ENCODE measurements at places on chromosomes 7 and 10.

GRCh38 chr7:79770063-79770462 is 316.6 kb upstream of the MAGI2 start:
- DNase-seq = no peak

- no peak for DNase-seq
Observed at GRCh38 chr7:22632674-22633073, 94.3 kb upstream of the IL6 start.

- DNase-seq = no peak
Observed at GRCh38 chr7:114932991-114933390, 11.1 kb downstream of the MDFIC start.

GRCh38 chr7:130070861-130071622 is 708 bp downstream of the KLHDC10 start:
- no peak for DNase-seq

GRCh38 chr7:116200963-116201362 is 9.4 kb upstream of the TES start:
- no peak for DNase-seq

DNA sequence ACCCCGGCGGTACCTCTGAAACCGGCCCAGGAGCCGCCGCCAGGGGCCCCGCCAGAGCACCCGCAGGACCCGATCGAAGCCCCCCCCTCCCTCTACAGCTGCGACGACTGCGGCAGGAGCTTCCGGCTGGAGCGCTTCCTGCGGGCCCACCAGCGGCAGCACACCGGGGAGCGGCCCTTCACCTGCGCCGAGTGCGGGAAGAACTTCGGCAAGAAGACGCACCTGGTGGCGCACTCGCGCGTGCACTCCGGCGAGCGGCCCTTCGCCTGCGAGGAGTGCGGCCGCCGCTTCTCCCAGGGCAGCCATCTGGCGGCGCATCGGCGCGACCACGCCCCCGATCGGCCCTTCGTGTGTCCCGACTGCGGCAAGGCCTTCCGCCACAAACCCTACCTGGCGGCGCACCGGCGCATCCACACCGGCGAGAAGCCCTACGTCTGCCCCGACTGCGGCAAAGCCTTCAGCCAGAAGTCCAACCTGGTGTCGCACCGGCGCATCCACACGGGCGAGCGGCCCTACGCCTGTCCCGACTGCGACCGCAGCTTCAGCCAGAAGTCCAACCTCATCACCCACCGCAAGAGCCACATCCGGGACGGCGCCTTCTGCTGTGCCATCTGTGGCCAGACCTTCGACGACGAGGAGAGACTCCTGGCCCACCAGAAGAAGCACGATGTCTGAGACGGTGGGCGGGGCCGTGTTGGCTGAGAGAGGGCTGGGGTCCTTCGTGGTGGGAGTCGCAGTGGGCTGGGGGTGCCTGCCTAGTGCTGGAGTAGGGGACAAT is 3.8 kb downstream of the REPIN1 start:
- DNase-seq = no peak

DNA sequence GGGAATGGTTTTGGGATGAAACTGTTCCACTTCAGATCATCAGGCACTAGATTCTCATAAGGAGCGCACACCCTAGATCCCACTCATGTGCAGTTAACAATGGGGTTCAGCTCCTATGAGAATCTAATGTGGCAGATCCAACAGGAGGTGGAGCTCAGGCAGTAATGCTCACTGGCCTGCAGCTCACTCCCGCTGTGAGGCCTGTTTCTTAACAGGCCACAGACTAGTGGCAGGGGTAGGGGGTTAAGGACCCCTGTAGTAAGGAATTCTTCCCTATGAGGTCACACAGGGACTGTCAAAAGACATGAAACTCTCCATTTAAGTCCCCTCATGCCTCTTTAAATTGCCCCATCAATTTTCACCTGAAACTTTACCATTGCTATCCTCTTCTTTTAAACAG is 8.0 kb downstream of the HGF start:
- DNase-seq = no peak

- DNase-seq = no peak
Observed at GRCh38 chr7:108292541-108292940, 162.4 kb upstream of the LAMB4 start.

- DNase-seq = no peak
Observed at GRCh38 chr10:36048236-36048635, 406.1 kb upstream of the FZD8 start.

GRCh38 chr10:74883428-74883827 is 57.0 kb downstream of the KAT6B start:
- no peak for DNase-seq

- DNase-seq = no peak
Observed at GRCh38 chr7:2517026-2517425, 2.5 kb upstream of the LFNG start.

GRCh38 chr10:83075815-83076355 is 1063.4 kb upstream of the GHITM start:
- no peak for DNase-seq

DNA sequence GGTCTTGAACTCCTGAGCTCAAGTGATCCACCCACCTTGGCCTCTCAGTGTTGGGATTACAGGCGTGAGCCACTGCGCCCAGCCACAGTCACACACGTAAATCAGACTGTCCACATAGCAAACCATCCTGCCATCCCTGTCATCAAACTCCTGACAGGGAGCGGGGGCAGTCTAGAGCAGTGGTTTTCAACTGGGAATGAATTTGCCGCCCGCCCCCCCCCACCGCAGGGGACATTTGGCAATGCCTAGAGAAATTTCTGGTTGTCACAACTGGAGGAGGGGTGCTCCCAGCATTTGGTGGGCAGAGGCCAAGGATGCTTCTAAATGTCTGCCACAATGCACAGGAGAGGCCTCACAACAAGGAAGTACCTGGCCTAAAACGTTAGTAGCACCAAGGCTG is 24.1 kb downstream of the CAMK2G start:
- no peak for DNase-seq

GRCh38 chr10:122056431-122057094 is 67.6 kb downstream of the TACC2 start:
- no peak for DNase-seq

DNA sequence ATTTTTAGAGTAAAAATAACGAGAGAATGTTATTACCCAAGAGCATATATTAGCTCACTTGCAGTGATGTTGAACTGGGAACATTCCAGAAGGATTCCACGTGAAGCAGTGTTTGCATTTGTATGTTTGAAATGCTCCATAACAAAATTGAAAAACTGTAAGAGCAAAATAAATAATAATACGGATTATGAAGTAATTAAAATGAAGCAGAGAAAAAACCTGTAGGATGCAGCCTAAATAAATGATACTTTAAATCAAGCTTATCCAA is 203.3 kb downstream of the BAMBI start:
- DNase-seq = no peak

DNA sequence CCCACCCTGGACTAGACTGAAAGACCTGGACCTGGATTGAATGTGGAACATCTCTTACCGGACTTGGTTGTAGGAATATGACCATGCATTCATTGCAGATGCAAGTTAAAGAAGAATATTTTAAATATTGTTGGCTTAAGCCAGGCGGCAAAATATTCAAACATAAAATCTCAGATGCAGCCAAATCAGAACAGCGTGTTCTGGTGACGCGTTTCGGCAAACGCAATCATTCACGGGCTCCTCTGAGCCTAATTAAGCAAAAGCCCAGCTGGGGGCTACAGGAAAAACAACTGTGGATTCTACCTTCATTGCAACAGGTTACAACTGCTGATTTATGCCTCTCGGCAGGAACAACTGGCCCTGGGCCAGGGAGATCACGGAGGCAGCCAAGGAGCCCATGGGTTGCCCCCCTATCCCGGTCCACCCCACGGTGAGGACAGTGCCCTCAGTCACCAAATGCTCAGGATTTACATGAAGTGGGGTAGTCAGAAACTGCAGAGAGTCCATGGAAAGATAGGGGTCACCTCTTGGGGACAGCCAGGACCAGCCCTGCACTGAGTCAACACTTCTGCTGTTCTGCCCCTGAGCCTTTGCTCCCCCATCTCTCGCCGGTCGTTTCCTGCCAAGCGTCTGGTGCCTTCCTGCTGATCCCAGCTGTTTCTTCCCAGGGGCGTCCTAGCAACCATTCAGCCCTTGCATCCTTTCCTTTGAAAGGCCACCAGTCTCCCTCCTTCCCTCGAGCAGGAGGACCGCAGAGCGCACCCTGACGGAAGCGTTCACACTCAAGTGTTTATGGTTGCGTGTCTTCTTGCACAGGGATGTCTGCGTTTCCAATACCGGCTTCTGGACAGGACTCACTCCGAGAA is 64.4 kb upstream of the SFMBT2 start:
- DNase-seq = no peak

DNA sequence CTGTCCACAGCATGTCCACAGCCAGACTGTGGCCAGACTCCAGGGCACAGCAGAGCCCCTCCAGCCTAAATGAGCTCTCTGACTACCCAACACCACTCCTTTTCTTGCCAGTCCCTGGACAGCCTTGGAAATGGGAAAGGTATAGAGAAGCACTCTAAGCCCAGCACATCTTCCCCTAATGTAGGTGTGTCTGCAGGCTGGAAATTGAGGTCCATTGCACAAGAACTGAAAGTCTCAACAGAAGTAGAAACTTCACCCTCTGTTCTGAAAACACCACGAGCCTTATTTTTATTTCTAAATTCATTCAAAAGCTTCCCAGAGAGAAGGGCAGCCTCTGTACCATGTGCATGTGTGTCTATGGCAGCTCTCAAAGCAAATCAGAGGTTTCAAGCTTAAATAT is 3.7 kb upstream of the KCNMA1 start:
- no peak for DNase-seq

All from activated naive CD4-positive, alpha-beta T cell treated with anti-CD3 and anti-CD28 coated beads, Interleukin-2, amount 50 U/mL, for 16 hours (primary cell).